ENCODE measurements at places on chromosomes 5 and 9.

GRCh38 chr5:176490301-176490700 lies 42.1 kb downstream of the FAF2 start:
- no peak for DNase-seq

DNA sequence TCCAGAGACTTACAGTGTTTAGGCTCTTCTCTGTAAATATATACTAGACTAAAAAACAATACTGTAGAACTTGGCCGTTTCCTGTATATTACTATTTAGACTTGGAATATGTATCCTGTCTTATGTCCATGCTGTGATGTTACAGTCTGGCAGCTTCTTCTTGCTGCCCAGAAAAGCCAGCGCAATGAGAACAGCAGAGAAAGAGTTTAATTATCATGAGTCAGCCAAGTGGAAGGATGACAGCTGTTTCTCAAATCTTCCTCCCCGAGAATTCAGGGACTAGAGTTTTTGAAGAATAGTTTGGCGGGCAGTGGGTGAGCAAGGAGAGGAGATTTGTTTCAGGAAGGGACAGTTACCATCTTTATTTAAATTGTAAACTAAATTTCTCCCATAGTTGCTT lies 37.5 kb downstream of the NAA35 start:
- no peak for DNase-seq

DNA sequence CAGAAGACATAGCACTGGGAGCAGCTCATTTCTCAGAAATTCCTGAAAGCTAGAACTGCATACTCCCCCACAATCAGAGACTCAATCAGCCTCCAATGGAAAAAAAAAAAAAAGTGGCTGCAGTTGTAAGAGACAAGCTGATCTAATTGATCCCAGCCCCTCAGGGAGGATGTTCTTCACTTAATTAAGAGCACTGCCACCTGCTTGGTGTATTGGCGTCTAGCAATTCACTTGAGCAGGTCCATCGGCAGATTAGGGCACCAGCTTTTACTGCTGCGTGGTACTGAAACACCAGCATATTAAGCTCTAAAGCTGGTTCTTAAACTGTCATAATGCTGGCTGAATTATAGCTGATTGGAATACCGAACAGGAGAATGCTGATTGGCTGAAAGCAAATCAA lies 1890.1 kb upstream of the WWC1 start:
- DNase-seq: no peak

DNA sequence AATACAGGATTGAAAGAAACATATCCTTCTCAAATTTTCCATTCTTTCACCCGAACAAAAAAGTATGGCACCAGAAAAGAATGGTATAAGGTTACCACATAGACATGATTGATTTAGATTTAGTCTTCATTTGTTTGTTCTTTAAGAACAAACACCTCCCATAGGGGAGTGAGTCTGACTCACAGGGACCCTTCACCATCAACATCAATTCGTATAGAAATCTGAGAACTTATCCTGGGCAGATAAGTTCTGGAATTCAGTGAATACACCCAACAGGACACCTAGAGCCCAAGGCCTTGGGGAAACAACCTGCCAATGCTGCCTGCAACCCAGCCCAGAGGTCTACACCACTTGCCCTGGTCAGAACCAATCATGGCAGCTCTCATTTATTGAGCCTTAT lies 46.2 kb downstream of the LHFPL2 start:
- DNase-seq: no peak

- no peak for DNase-seq
These were observed 79.5 kb upstream of the FAM169A start for GRCh38 chr5:74945561-74946165.

GRCh38 chr9:72158680-72159079 lies 9.4 kb downstream of the GDA start:
- no peak for DNase-seq

GRCh38 chr5:39200081-39200480 lies 19.3 kb downstream of the FYB1 start:
- no peak for DNase-seq

- DNase-seq: no peak
These were observed 12.2 kb upstream of the CDK5RAP2 start for GRCh38 chr9:120592210-120592609.

DNA sequence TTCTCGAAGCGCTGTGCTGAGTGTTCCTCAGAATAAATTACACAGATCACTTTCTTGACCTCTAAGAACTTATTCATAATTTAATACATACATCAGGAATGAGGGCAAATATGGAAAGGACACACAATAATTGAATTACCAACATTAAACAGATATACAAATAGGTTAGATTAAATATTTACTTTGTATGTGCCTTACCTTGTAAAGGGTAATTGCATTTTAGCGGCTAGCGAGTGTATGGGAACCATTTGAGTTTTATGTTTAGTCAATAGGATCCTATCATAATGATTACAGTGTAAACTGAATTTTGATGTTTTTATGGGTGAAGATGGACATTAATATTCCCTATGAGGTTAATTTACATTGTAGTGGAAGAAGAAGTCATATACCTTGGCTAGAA lies 1187.1 kb upstream of the WWC1 start:
- DNase-seq: no peak

- DNase-seq: no peak
These were observed 24.8 kb upstream of the PDCD1LG2 start for GRCh38 chr9:5485378-5486085.
